ENCODE measurements at places on chromosomes 1 and 21.

GRCh38 chr1:182080040-182080439, 18.5 kb upstream of the ZNF648 start:
- no peak for DNase-seq

DNA sequence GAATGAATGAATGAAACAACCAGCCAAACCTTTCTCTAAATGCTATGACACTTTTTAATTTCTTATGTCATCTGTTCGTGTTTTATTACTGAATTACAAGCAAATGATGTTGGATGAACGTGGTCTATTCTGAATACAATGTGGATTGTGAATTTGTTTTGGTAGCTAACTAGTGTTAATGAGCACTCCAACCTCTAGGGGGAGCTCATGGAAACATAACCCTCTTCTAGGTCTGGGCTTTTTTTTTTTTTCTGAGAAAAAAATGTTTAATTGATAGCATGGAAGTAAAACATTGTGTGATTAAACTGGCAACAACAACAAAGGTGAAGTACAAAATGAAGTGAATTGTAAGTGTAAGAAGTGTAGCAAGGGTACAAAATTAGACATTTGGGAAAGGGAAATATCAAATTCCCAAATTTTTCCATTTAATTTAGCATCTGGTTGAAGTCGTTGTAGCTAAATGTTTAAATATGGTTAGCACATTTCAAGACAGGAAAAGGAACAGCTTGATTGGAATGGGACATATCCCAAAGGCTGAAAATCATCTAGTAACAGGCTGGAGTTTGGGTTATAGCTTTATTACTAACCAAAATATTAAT, 42.6 kb upstream of the PTGS2 start:
- DNase-seq: no peak

DNA sequence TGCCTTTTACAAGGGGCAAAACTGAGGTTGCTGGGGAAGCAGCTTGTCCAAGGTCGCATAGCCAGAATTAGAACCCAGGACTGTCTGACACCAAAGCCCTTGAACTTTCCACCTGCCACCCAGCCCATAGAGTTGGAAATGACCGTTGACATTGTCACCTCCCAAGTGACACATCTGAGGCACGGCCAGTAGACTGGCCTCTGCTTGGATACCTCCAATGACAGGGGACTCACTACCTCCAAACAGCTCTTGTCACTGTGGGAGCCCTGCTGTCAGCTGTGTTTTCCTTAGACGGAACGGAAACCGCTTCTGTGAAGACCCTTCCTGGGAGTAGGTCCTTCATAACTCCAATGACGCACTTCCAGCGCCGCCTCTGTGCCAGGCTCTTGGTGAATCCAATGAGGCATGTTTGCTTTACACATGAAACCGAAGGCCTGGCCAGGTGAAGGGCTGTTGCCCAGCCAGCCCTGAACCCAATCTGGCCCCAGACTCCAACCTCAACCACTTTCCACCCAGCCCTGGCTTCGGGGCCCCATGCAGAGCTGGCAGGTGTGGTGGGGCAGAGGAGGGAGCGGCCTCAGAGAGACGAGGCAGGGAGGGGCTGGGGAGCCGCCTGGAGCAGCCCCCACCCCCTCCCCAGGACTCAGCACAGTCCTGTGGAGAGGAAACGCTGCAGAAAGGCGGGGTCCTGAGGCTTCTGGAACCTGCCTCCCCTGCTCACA, 109.2 kb upstream of the IFFO2 start:
- no peak for DNase-seq

- no peak for DNase-seq
These were observed 326.4 kb downstream of the NTNG1 start for GRCh38 chr1:107467286-107467685.

DNA sequence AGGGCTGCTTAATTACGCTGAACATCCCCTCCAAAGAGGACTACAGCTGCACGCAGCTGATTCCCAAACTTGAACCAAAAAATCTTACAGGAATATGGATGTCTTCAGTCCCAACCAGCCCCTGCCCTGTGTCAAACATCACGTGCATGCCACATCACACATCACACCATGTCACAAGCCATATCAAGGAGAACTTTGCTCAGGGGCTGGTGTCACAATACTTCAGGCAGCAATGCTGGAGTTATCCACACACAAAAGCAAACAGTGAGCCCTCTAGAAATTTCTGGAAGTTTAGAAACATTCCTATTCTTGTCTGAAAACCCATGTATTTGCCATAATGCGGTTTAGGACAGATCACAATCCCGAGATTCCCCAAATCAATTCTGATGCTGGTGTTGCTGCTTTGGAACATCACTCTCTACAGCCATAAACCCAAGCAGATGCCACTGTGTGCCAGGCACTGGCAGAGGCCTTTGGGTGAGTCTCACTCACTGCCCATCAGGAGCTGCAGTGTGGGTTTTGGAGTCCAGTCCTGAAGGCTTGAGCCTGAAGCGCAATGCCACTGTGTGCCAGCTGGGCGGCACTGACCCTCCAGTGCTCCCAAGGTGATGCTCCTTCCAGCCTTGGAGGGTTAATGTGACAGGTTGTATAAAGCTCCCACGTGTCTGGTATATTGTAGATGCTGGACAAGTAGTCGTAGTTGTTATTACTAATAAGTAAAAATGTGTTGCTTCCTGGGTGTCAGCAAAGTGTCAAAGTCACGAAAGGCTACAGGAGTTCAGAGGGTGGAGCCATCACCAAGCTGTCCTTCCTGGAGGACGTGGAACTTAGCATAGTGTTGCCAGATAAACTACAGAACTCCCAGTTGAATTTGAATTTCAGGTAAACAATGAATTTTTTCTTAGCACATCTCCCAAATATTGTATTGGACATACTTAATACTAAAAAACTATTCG, 20.1 kb upstream of the EFNA1 start:
- DNase-seq: no peak

DNA sequence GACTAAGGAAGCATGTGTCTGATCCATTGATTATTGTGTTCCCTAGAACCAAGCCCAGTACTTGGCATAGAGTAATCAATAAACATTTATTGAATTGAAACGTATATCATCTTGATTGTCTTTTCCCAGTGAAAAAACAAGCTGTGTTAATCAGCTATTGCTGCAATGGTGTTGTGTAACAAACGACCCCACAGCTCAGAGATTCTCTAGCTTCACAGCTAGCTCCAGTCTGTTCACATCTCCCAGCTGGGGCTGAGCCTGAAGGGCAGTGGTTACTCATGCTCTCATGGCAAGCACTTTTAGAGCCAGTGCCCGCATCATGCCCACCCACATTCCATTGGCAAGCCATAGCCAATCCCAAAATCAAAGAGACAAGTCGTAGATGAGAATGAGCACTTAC, 237.4 kb upstream of the RAB4A start:
- no peak for DNase-seq

DNA sequence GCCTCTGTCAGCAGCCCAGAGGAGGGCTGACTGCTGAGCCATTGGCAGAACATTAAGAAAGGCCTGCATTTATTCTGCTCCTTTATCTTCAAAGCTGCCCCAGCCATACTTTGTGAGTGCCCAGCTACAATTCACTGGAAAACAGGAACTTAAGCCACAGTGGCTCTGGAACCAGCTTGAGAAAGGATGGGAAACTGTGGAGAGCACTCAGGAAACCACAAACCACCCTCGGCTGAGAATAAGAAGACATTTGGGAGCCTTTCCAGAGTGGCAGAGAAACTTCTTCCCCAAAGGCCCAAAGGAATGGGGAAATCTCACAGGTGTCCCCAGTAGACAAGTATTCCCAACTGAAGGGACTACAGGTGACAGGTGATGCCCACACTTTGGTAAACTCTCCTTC, 1.8 kb downstream of the LAMB3 start:
- no peak for DNase-seq

- DNase-seq: no peak
These were observed 15.7 kb downstream of the RNF19B start for GRCh38 chr1:32948905-32949304.

GRCh38 chr1:1177452-1178206, 3.9 kb downstream of the TTLL10 start:
- no peak for DNase-seq

DNA sequence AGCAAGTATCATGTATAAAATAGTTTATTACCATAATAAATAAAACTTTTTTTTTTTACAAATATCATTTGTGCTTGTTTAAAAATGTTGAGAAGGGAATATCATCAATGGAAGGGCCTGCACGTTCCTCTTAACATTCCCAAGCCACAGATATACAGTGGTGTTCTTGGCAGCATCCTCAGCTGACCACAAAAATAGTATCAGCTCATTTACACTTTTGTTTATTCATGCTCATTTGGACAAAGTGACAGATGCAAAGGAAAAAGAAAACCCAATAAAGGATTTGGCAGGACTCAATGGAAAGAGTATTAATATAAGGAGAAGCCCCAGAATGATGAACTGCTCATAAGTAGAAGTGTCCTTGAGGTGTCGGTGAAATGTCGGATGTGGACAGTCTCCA, 349.6 kb downstream of the HHAT start:
- no peak for DNase-seq

All from globus pallidus (tissue), 1 donor.